ENCODE measurements at places on chromosomes 1 and 21. TPM values are rescaled to one million over a fixed set of nuclear protein-coding genes. Genes with fewer than 3 reads are reported as not detected.

GRCh38 chr1:1926886-1927660 is 8.0 kb upstream of the TMEM52 start:
- H3K36me3 ChIP-seq: no peaks in the 10 kb centered on the region
- H3K4me3 ChIP-seq: no peak overlapping the region
- H3K27ac ChIP-seq: no peak overlapping the region
- no peak for DNase-seq
- H3K27me3 ChIP-seq: peaks cover 3% of the 10 kb centered on the region

DNA sequence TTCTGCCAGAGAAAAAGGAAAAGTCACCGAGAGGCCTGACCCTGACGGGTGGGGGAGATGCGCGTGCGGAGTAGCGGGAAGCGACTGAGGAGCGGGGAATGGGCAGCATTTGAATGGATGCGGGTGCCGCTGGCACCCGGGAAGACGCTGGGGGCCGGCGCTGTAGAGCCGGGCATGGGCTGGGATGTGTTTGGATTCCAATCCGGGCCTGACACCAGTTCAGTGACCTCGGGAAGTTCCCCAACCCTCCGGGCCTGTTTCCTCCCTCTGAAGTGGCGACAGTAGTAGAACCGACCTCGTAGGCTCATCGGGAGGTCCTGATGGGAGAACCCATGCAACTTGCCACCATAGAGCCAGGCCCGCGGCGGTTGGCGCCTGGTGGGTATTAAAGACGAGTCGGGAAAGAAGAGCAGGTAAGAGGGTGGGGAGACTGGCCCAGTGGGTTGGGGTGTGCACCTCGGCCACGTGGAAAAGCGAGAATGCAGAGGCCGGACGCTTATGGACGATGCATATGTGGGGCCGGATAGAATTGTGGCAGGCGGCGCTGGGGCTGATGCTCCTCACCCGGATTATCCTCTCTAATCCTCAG is 642 bp upstream of the SLC16A1 start:
- H3K4me3 ChIP-seq: peak overlapping the region; percentile 89
- H3K27me3 ChIP-seq: no peaks in the 10 kb centered on the region

Gene PLA2G2A
- 5.0 TPM for total RNA-seq

Gene BRDT
- total RNA-seq: not detected

GRCh38 chr1:236904892-236905741 is 99.1 kb downstream of the MT1HL1 start:
- peaks cover 31% of the 10 kb centered on the region for H3K4me1 ChIP-seq
- H3K36me3 ChIP-seq: peaks cover 32% of the 10 kb centered on the region
- no peak for DNase-seq
- no peak overlapping the region for H3K4me3 ChIP-seq
- no peak overlapping the region for H3K27ac ChIP-seq
- no peaks in the 10 kb centered on the region for H3K27me3 ChIP-seq

GRCh38 chr1:68074472-68074871 is 24.0 kb upstream of the DIRAS3 start:
- no peaks in the 10 kb centered on the region for H3K27me3 ChIP-seq
- no peak overlapping the region for H3K27ac ChIP-seq

Gene ACTL8
- not detected for total RNA-seq

Gene C1orf141
- total RNA-seq: 0.22 TPM

DNA sequence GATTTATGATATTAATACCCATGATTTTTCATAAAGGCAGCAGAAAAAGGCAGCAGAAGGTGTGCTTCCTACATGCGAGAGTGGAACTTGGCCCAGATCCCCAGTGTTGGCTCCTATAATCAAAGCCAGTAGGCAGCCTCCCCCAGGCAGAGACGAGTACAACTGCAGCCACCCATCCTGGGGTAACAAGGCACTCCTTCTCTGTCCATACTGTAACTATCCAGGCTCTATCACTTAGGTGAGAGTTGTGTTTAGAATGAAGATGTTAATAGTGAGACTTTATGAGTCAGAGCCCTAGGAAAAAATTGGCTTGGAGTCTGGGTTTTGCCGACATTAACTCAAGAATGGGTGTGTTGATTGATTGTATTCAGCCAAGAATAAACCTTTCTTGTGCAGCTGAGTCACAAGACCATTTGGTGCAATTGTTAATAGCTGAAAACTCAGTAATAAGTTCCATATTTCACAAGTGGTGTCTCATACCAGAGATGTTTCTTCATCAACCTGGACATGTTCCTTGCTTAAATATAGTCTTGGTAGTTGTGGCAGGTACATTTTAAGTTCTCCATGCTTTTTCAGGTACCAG is 322.3 kb downstream of the DUSP10 start:
- no peak overlapping the region for H3K27ac ChIP-seq
- no peak for DNase-seq
- no peaks in the 10 kb centered on the region for H3K27me3 ChIP-seq
- H3K4me1 ChIP-seq: no peaks in the 10 kb centered on the region
- no peak overlapping the region for H3K4me3 ChIP-seq

DNA sequence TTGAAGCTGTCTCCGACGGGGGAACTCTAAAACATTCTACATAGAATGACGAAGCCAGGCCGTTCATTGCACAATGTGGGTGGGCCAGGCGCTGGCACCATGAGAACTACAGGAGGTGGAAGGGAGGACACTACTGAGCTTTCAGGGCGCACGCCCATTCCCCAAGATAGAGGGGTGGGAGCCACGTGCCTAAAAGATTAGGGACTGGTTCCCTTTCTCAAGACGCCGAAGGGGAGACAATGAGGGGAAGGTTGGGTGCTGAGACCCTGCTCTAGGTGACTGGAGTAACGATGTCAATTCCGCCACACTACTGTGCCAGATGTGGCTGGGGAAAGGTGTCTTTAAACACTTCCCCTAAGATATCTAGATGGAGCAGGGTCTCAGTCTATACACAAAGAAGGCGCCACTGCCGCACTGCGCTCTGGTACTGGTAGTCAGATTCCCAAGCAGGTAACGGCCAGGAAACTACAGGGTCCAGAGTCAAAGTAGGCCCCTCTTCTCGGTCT is 782 bp downstream of the CSDE1 start:
- peak overlapping the region; percentile 99 for H3K4me3 ChIP-seq
- H3K36me3 ChIP-seq: peaks cover 2% of the 10 kb centered on the region
- peaks cover 45% of the 10 kb centered on the region for H3K4me1 ChIP-seq
- H3K27me3 ChIP-seq: no peaks in the 10 kb centered on the region

Gene LRRC38
- not detected for total RNA-seq

DNA sequence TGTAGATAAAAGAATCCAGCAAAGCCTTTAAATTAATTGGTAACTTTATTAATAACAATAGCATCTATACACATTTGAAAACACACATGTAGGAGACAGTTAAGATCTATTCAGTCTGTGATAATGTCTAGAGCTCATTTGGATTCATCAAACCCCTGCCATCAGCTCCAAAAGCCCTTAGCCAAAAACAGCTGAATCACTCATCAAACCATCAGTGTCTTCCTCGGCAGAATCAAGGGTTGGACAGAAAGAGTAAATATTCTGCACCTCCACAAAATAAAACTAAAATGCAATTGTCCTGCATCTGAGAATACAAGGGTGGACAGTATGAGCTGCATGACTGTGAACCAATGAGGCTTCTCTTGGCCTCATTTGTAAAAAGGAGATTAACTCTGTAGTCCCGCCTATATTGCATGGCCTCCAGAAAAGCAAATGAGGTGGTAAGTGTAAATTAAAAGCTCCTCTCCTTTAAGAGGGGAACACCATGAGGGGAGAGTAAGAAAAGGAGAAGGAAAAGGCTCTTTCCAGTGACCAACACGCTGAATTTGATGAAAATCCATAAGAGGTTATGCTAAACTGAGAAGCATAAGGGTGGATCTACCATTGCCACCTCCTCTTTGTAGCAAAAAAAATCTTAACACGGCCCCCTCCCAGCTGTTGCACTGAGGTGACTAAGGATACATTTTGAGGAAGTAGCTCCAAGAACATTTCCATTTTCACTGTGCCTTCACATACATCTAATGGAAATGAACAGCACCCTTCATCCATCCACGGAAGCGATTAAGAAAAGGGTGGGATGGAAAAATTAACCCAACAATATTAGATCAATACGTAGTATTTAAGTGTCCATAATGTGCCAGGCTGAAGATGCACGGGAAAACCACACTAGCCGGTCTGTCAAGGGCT is 14.7 kb upstream of the BOLA1 start:
- no peaks in the 10 kb centered on the region for H3K27me3 ChIP-seq
- no peak overlapping the region for H3K4me3 ChIP-seq
- no peak for DNase-seq
- H3K4me1 ChIP-seq: peaks cover 2% of the 10 kb centered on the region
- no peak overlapping the region for H3K27ac ChIP-seq
- H3K36me3 ChIP-seq: no peaks in the 10 kb centered on the region

DNA sequence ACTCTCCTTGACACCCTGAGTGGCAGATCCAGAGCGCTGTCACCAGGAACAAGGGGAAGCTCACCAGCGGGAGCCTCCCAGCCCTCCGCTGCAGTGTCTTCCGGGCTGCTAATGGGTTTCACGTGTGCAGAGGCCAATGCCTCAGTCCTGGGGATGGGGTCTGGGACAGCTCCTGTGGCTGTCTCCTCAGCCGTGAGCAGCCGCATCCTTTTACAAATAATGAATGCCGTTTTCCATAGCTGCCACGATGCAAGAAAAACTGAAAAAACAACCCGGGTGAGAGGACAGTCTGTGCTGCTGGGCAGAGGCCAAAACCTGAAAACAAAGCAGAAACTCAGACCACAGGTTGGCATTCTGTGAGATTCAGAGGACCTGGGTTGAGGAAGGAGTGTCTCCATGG is 212.2 kb upstream of the RAB4A start:
- H3K27me3 ChIP-seq: no peaks in the 10 kb centered on the region
- peak overlapping the region; percentile 75 for H3K27ac ChIP-seq
- H3K36me3 ChIP-seq: no peaks in the 10 kb centered on the region
- H3K4me1 ChIP-seq: peaks cover 31% of the 10 kb centered on the region

DNA sequence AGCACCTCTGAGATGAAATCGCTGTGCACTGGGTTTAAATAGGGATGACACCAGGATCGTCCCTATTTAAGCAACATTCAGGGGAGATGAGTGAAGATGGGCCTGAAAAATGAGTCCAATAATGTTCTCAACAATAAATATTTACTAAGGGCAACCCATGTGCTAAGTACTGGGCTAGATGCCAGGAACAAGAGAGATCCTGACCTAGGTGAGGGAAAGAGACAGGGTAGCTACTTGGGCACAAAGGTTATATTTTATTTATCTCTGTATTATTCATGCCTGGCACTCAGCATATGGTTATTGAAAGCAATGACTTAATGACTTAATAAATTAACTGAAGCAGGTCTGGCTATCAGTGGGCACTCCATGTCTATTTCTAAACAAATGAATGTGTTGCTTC is 27.4 kb upstream of the AVPR1B start:
- H3K36me3 ChIP-seq: no peaks in the 10 kb centered on the region
- H3K27me3 ChIP-seq: peaks cover 24% of the 10 kb centered on the region
- no peak overlapping the region for H3K27ac ChIP-seq
- peaks cover 8% of the 10 kb centered on the region for H3K4me1 ChIP-seq
- H3K4me3 ChIP-seq: no peak overlapping the region

DNA sequence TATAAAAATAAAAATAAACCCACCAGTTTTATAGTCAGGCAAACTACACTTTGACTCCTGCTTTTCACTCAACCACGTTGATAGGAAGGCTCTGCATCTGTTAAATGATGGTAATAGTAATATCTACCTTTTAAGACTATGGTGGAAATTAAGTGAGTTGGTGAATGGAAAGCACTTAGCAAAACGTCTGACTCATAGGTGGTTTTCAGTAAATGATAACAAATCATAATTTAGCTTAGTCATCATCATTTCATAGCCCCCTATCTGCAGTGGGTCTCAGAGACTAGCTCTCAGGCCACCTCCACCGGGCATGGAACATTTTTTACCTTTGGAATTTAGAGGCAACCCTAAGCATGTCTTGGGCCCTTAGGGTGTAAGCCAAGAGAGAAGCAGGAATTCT is 160.0 kb downstream of the PDE4B start:
- DNase-seq: no peak
- peaks cover 10% of the 10 kb centered on the region for H3K4me1 ChIP-seq
- no peak overlapping the region for H3K27ac ChIP-seq
- no peaks in the 10 kb centered on the region for H3K36me3 ChIP-seq
- H3K27me3 ChIP-seq: no peaks in the 10 kb centered on the region

DNA sequence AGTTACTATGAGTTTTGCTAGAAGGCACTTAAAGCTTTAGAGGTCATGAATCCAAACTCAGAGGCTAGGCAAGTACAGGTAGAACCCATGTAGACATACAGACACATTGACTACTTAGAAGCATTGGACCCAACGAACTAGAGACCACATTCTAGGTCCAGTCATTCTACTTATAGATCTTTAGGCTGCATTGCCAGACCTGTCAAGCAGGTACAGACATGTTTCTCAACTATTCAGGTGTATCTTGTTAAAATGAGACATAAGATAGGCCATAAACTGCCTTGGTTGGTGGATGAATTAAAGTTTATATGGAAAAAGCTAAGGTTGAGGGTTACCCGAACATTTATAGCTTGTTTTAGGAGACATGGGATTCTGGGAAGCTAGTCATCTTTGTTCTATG is 6.5 kb downstream of the ZP4 start:
- DNase-seq: no peak
- peaks cover 1% of the 10 kb centered on the region for H3K27me3 ChIP-seq
- no peaks in the 10 kb centered on the region for H3K4me1 ChIP-seq
- no peaks in the 10 kb centered on the region for H3K36me3 ChIP-seq

Gene BMP8B
- total RNA-seq: 0.31 TPM

Gene CLEC20A
- not detected for total RNA-seq

DNA sequence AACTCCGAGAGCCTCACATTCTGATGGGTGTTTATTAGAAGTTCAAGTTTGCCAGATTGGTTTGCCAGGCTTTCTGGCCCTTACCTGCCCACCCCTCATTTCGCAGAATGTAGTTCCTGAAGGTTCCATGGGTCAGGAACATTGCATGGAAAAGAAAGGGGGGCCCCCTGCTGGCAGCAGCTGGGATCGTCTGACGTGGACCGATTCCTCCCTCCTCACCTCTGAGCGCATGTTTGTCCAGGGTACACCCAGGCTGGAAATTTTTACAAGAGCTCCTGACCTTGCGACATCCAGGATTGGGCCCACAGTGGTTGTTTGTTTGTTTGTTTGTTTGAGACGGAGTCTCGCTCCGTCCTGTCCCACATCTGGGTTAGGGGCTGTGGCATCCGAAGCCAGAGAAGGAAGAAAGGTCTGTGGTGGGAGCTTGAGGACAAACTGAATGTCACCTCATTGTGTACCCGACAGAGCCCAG is 126.0 kb upstream of the TMEM51 start:
- H3K4me1 ChIP-seq: peaks cover 25% of the 10 kb centered on the region
- H3K36me3 ChIP-seq: peaks cover 3% of the 10 kb centered on the region
- H3K27me3 ChIP-seq: no peaks in the 10 kb centered on the region
- H3K27ac ChIP-seq: peak overlapping the region; percentile 76
- peak; percentile 53 for DNase-seq

Gene PPM1J
- total RNA-seq: 4.4 TPM

Gene SIPA1L2
- total RNA-seq: 81.4 TPM

DNA sequence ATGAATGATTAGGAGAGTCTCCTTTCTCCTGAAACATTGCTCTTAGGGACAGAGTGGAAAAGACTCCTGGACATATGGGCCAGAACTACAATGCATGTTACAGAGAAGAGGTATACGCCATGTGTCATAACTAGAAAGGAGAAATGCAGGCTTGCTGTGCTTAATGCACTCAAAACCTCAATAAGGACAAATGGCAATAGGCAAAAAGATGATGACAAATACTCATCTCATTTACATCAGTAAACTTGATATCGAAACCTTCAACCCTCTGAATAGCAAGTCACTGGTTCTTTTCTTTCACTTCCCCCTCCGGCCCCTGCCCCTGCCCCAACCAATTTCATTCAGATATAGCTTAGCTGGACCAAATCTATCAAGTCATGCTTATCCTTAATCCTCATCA is 1.9 kb upstream of the GPR88 start:
- no peak for DNase-seq
- H3K4me3 ChIP-seq: no peak overlapping the region
- H3K27me3 ChIP-seq: peaks cover 85% of the 10 kb centered on the region
